ENCODE measurements at places on chromosomes 11 and 22.

- no peak for DNase-seq
Measured at GRCh38 chr22:48403521-48404403, 1423.9 kb downstream of the BRD1 start.

DNA sequence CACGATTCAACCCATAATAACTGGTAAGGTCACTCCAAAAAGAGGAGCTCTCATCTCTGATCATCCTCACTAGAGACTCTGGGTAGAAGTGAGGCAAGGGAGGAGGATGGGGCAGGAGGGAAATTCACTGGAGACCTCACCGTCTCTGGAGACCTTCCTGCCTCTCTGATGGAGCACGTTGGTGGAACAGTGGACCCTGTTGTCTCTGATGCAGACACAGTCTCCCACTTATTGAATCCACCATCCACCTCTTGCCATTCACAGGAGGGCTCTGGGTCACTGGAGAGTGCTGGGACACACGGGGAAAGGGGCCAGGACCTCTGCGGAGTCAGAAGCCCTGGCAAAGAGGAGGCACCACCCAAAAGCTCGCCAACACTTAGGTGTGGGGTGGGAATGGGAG, 137.6 kb upstream of the SEZ6L start:
- DNase-seq = no peak

GRCh38 chr11:60056349-60056969, at the start of gene MS4A3:
Gene MS4A3, plus strand, starts transcription at chr11:60056665. Its CDS starts 4,496 bp downstream, at chr11:60061161.
- DNase-seq = no peak

DNA sequence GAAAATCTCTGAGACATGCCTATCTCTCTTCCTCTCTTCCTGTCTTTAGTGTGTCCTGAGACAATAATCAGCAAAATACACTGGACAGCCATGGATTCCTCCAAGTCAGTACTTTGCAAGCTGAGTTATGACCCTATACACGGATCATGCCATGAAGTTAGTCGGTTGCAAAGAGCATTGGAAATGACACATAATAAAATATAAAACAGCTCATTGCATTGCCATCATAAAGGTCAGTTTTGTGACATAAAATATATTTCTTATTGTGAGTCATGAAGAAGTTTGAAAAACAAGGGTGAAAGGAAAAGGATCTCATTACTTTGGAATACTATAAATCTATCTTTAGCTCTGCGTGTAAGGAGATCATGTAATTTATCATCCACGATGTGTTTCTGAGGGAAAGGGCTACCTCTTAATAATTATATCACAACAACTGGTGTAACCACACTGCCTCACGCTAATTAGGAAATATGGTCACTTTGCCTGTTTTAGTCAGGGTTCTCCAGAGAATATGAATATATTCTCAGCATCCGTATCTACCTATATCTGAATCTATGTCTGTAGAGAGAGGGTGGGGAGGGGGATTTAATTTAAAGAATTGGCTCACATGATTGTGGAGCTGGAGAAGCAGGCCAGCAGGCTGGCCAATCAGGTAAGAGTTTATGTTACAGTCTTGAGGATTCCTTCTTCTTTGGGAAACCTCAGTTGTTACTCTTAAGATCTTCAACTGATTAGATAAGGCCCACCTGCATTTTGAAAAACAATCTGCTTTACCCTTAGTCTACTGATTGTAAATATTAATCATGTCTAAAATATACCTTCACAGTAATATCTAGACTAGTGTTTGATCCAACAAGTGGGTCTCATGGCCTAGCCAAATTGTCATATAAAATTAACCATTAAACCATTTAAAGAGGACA, 198.8 kb downstream of the FAT3 start:
- no peak for DNase-seq

- peak; percentile 20 for DNase-seq
Measured at GRCh38 chr11:102783720-102784119, 3.3 kb upstream of the MMP10 start.
